Thyroid gland (tissue), 4 donors: ENCODE measurements at places on chromosomes 1 and 21.

DNA sequence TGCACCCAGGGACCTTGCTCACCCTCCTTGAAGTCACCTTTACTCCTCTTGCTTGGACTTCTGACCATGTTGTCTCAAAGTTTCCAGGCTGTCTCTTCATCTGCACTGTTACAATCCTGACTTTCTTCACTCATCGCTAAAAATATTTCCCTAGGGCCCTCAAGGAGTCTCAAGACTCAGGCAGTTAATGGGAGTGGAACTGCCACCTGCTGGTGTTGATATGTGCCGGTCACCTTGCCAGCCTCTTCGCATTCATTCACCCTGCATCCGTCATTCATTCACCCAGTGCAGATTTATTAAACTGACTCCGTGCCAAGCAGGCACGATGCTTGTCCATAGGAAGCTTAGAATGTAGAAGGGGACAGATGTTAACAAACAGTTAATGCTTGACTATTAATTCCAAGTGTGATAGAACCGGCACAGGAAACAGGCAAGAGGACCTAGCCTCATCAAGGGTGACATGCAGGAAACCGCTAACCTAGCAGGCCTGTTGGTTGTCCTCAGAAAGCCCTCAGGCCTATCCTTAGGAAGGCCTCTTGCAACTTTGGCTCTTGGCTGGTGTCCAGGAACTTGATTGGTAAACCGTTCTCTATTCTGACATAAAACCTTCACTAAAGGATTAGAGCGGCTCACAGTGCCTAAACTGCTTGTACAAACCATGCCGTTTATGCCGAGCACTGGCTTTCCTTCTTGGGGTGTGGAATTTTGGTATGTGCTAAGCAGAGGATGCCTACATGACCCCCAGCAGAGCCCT is 342.2 kb downstream of the CAMTA1 start:
- peak; percentile 24 for DNase-seq

GRCh38 chr1:248793592-248793991 is 32.1 kb downstream of the SH3BP5L start:
- no peak for DNase-seq

- no peak for DNase-seq
Measured at GRCh38 chr1:3746389-3746829, 5.8 kb upstream of the CCDC27 start.

DNA sequence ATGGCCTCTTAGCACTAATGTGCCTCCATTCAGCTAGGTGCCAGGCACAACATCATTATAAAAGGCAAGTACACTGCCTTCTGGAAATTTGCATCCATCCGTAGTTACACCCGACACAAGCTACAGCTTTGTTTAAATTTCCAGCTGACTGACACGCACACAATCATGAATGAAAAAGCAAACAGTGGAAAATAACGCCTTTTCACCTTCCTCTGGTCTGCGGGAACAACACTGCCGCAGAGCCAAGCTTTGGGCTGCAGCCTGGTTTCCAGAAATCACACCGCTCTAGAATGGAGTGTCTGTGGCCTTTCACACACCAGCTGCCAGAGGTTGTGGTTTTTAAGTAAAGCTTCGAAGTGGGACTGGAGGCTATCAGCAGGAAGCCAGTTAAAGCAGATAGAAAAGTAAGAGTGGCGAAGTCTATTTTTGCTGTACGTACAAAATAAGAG is 142.8 kb upstream of the COA6 start:
- no peak for DNase-seq

DNA sequence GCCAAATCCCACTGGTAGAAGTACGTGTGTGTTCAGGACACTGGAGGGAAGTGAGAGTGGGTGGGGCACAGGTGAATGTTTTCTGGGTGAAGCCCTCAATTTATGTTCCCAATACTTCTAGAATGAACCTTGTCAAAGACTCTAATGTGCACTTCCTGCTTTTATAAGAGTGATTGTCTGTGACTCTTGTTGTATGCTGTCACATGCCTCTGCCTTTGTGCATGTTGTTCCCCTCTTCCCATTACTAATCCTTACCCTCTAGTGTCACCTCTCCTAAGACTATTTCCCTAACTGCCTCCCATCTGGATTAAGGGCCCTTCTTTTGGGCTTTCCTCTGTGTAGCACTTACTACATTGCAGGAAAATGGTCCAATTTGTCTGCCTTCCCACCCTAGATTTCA is 2.5 kb upstream of the LINGO4 start:
- no peak for DNase-seq

GRCh38 chr1:58397187-58397820 is 149.2 kb downstream of the OMA1 start:
- no peak for DNase-seq

DNA sequence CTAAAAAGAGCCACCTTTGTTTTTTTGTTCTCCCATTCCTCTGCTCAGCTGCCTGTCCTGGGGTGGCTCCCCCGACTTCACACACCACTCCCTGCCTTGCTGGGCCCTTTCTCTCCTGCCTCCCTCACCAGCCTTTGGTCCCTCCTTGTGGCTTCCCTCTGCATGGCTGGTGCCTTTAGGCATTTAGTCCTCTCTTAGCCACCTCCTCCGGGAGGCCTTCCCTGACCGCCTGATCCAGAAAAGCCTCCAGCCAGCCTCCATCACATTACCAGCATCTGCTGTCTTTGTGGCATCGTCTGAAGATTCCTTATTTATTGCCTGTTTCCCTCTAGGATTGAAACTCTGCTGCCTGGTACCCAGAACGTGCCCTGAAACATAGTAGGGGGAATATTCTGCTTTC is 46.2 kb upstream of the ACOT11 start:
- no peak for DNase-seq

DNA sequence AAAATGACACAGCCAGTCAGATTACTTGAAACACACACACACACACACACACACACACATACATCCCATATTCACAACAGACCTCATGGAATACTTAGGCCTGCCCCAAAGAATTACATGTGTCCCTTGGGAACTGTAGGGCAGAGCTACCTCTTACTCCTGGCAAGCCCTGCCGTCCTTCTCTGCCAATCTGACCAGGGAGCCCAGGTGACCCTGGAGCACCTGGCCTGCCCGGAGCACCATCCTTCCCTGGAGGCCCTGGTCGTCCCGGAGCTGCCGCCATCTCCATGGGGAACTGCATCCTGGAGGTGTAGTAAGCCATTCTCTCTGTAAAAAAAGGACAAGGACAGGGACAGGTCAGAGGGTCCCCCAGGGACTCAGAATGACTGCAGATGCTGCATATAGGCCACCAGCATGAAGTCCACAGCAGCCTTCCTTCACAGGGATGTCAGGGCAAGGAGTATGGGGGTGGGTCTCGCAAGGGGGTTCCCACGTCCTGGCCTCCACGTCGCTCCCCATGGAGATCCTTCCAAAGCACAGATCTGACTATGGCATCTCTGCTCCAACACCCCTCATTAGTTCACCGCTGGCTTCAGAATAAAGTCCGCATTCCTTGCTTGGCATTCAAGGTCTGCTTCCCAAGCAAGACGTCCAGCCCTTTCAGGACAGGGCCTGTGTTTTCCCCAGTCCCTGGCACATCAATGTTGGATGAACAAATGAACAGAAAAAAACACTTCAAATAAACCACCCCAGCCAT is 9.2 kb upstream of the PEF1 start:
- DNase-seq: peak; percentile 69

DNA sequence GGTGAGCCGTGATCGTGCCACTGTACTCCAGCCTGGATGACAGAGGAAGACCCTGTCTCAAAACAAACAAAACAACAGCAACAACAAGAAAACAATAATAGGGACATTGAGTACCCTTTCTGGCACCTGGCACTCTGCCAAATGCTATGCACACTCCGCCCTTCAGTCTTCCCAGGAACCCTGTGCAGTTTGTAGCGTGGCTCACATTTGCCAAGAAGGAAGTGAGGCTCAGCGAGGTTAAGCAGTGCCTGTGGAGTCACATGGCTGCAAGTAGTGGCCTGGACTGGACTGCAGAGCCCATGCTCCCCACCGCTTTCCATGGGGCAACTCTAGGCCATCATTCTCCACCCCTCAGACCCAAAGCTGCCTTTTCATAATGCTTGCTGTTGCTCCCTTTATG is 5.3 kb upstream of the EVA1B start:
- no peak for DNase-seq

DNA sequence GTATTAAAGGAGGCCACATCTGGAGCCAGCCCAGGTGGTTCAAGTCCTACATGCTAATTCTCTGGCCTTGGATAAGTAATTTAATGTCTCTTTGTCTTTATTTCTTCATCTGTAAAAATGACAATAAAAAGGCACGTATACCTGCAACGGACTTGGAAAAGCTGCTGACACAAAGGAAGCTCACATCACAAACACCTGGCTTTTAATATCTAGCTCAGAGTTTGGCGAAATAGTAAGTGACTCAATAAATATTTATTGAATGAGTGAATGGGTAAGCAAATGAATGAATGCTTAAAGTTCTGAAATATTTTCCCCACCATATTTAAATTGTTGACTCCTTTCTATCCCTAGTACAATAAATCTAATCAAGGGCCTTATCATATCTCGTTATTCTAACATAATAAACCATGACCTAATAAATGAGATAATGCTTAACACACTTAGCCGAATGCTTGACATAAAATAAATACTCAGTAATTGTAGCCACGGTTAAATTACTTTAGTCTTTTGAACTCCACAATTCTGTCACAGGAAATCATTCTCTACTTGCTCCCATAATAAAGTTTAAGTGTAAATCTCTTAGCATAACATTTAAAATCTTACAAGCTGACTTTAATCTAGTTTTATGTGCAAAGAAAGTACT is 74.7 kb upstream of the PALMD start:
- no peak for DNase-seq

GRCh38 chr1:20723537-20724363 is 5.9 kb upstream of the KIF17 start:
- peak; percentile 2 for DNase-seq
